ENCODE measurements at places on chromosomes 7 and 10.

DNA sequence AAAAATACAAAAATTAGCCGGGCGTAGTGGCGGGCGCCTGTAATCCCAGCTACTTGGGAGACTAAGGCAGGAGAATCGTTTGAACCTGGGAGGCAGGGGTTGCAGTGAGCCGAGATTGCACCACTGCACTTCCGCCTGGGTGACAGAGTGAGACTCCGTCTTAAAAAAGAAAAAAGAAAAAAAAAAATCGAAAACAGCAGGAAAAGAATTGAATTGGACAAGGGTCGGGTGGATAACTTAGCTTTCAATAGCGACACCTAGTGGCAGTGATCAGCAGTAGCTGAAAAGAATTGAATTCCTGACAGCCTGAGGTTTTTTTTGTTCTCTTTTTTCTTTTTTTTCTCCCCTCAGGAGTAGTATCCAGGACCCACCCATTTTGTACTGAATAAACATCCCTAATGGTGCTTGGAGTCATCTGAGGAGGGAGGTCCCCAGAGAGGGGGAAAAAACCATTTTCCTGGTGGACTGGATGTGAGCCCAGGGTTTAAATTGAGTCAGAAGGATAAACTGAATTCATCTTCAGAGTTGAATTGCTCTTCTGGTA is 55.1 kb downstream of the CYCS start:
- DNase-seq: peak; percentile 55

- no peak for DNase-seq
Measured at GRCh38 chr10:43922335-43923280, 273.9 kb upstream of the ZNF32 start.

DNA sequence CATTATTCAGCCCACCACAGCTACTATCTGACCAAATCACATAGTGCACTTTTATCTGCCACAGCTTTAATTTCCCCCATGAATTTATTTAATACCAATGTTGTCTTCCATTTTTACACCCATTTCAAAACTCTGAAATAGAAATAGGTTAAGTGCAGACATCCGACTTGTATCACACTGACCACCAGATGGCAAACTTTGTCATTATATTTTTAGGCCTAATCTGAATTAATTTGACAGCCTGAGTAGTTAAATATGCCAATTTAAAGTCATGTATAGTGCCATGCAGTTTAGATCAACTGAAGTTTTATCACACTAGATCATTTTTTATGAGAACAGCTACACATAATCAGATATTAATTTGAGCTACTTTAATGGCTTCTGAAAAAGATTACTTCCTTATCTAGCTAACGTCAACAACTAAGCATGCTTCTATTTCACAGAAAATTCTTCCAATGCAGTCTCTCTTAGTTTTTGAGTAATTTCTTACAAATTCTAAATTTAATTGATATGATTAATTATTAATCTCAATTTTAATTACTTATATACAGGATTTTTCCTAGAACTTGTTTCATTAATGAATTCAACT is 566.4 kb downstream of the GFRA1 start:
- DNase-seq: peak; percentile 36

DNA sequence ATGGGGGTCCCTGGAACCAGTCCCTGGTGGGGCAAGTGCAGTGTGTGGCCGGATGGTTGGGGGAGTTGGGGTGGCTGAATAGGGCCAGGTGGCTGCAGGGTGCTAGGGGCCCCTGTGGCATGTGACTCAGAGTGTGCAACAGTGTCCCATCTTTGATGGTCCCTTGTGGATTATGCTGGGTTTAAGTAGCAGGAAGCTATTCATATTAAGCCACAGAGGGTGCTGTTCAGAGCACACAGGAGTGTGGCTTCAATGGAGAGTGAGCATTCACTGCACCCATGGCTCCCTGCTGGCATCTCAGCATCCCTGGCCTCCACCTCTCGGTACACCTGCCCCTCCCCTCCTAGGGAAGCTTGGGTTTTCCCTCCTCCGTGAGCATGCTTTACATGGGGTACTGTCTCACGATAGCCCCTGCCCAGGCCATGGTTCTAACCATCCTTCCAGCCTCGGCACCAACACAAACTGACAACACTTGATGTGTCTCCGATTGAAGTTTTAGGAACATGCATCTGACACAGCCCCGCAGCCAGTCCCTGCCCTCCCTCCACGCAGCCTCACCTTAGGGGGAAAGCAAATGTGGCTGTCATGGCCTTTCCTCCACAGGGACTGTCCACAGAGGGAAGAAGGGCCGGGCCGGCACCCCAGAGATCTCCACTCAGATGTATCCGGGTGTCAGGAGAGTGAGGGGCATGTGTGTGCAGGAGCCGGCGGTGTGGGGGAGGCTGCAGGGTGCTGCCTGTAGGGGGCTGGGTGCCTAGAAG is 30.4 kb upstream of the PPIF start:
- no peak for DNase-seq

DNA sequence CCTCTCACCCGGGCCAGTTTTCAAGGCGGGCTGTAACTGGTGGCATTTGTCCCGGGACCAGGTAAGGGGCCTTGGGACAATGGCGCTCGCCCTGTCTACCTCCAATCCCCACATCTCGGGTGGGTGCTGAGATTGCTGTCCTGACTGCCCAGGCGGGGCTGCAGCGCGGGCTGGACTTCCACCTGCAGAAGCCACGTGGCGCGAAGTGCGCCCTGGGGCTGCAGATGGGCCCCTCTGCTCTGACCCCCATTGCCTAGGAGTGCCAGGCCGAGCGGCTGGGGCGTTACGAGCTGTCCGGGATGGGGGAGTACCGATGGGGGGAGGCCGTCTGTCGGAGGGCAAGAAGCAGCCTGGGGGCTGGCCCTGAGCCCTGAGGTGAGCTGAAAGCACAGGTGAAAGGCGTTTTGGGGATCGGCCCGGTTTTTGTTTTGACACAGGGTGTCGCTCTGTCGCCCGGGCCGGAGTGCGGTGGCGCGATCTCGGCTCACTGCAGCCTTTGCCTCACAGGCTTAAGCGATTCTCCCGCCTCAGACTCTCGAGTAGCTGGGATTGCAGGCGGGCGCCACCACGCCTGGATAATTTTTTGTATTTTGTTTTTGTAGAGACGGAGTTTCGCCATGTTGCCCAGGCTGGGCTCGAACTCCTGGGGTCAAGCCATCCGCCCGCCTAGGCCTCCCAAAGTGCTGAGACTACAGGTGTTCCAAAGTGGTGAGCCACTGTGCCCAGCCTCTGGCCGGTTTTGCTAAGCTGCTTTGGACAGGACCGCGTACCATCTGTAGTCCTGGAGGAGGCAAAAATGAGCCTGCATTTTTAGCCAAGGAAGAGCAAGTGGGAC is at the start of gene SFXN2:
Gene SFXN2 (plus strand): TSS at position 16 of the 835 bp plus-strand sequence. CDS start 12,001 bp downstream, outside the sequence.
- no peak for DNase-seq

DNA sequence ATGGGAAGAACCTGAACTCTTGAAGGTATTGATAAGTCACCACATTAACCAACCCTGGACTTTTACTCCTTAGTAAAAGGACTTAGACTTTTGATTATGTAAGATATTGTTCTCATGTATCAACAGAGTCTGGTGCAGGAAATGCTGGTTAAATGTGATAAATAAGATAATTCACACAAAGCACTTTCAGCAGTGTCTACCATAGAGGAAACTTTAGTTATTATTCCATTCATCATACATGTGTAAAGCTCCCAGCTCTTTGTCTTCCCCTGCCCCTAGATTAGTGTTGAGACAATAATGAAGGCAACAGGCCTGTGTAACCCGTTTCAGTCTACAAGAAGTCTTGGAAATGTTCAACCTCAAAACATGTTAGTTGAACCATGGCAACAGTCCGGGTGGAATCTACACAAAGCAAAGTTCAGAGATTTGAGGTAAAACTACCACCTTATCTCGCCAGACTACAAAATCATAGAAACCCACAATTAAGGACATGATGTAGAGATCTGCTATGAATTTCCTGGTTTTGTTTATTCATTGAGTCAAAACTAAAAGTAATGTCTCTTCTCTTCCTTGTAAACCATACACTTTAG is 109.9 kb upstream of the ADO start:
- no peak for DNase-seq

DNA sequence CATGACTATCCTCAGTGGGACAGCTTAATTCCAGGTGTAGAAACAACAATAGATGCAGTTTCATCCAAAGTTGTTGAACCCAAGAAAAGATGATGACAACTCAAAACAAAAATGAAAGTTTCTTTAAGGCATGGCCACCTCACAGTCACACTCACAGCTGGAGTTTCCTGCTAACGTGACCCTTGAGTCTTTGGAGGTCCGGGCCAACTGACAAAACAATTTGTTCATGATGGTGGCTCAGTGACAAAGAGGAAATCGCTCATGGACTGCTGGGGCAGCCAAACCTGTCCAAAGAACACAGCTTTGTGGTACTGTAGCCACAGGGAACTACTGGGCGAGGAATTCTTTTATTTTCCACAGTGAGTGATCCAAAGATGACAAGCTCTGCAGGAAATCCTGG is 96.0 kb upstream of the JCAD start:
- no peak for DNase-seq

DNA sequence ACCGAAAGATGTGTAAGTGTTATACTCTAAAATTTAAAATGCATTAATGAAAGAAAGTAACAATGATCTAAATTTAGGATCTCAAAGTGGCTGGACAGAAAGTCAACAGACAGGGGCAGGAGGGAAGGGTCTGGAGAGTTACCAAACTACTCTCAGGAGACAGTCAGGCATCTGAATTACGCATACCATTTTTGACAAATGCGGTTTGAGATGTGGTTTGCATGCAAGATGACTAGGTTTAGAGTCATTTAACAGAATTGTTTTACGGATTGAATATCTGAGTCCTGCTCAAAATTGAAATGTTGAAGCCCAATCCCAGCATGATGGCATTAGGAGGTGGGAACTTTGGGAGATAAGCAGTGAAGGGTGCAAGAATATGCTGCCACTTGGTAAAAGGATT is 314.1 kb downstream of the WDR11 start:
- DNase-seq: no peak

- no peak for DNase-seq
Measured at GRCh38 chr7:2967705-2968104, 76.0 kb downstream of the CARD11 start.

DNA sequence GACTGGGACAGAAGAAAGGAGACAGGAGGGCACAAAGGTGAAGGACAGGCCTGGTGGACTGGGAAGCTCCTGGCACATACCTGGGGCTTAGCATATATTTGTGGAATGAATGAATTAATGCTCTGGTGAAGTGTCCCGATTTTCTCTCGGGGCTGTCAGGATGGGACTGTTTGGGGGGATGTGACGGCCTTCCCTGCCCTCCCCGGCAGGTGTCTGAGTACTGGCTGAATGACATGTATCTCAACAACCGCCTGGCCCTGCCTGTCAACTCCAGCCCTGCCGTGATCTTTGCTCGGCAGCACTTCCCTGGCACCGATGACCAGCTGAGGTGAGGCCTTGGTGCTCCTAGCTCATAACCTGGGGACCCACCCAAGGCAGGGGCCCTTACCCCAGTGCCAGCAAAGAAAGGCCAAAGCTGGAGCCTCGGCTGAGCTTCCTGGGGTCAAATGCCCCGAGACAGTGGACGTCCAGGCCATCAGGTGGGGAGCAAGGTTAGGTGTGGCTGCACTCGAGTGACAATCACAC is 6.5 kb downstream of the CHAT start:
- DNase-seq: no peak

GRCh38 chr7:116279217-116279616 is 68.9 kb downstream of the TES start:
- peak; percentile 66 for DNase-seq

- DNase-seq: peak; percentile 31
Measured at GRCh38 chr10:27100813-27101347, 586 bp upstream of the ANKRD26 start.

DNA sequence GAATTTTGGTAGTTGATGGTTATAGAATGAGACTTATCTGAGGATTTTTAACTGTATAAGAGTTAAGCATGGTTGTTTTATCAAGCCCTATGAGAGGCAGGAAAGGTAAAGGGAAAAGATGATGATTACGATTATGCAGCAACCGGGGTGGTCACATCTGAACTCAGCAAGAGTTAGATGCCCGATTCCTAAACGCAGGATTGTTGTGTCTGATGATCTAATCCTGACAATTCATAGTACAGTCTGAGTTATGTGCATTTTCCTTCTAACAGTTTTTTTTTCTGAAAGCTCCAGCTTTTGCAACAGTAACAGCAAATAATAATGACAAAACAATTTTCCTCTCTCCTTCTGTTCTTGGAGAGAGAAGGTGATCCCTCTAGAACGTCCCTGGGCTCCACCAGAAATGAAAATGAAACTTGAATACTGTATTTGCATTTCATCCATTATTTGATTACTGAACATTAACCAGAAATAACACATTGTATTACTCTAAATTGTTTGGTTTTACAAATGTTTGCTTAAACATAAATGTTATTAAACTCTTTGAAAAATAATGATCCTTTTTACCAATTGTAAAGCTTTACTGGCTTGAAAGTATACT is 176.5 kb upstream of the CCDC6 start:
- DNase-seq: no peak

GRCh38 chr7:84981055-84981976 is 205.5 kb downstream of the SEMA3D start:
- no peak for DNase-seq

DNA sequence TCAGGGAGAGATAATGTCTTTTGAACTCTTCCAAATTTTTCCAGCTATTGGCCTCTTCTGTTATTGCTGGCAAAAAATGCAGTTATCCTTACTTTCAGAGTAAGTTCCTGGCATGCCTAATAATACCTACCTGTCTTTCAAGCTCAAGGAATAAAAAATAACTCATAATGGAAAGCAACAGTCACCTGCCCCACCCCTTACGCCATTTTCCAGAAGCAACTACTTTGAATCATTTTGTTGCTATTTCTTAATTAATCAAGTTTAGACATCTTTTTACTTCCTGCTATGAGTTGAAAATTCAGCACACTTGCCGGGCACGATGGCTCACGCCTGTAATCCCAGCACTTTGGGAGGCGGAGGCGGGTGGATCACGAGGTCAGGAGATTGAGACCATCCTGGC is 23.0 kb upstream of the CDK13 start:
- DNase-seq: no peak

GRCh38 chr10:100529475-100530298 is at the start of gene NDUFB8:
TSS of gene NDUFB8 (minus strand) at chr10:100529871. CDS start at chr10:100529851, 20 bp downstream.
- DNase-seq: peak; percentile 55

DNA sequence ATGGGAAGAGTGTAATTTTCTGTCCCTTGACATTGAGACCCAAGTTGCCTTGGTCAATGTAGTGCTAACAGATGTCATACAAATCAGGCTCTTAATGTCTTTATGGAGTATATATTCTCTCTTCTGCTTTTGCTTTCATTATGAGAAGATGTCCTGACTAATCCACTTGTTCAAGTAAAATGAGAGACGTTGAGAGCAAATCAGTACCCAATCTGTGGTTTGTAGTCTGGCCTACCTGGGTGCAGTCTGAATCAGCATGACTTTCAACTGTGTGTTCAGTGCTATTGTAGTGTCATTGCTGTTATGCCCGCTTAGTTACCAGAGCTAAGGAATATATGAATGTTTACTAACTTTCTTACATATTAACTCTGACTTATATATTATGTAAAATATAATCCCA is 612.4 kb downstream of the ANKRD7 start:
- DNase-seq: no peak

- no peak for DNase-seq
Measured at GRCh38 chr7:150489782-150490181, 24.9 kb upstream of the GIMAP7 start.

- no peak for DNase-seq
Measured at GRCh38 chr10:76962851-76963250, 674.8 kb downstream of the KCNMA1 start.

GRCh38 chr7:22821702-22822485 is 755 bp downstream of the TOMM7 start:
- no peak for DNase-seq

- no peak for DNase-seq
Measured at GRCh38 chr7:112020800-112021199, 185.4 kb downstream of the DOCK4 start.

GRCh38 chr10:88293073-88293472 is 290.0 kb downstream of the RNLS start:
- no peak for DNase-seq

GRCh38 chr10:90413196-90413595 is 444.6 kb downstream of the HTR7 start:
- DNase-seq: no peak
